ENCODE measurements at places on chromosomes 6 and 20.

DNA sequence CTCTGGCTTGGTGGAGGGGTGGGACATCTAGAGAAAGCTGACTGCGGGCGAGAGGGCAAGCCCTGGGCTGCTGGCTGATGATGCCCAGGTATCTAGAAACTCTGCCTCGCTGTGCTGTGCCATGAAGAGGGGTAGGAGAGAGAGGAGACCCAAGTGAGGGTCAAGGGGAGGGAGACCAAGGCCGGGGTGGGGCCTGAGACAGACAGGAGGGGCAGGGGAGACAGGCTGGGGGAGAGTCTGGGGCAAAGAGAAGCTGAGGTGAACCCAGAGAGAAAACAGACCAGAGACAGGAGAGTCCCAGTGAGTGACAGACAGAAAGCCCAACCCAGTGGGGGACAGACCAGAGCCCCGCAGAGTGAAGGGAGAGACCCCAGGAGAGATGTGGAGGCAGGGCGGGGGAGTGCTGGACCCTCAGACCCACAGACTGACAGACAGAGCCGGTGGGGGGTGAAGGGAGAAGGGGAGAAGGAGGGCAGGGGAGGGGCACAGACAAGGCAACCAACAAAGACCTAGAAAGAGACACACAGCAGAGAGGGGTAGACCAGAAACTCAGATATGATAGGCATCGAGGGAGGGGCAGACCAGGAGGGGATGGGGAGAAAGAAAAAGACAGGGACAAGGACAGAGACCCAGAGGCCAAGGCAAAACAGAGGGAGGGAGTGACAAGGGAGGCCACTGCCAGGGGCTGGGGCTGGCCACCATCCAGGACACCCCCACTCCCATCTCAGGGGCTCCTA, 5.9 kb downstream of the TEAD3 start:
- no peak for DNase-seq

- DNase-seq = no peak
Observed at GRCh38 chr6:40444811-40445210, 142.4 kb downstream of the LRFN2 start.

GRCh38 chr6:107756660-107757355, 67.3 kb downstream of the SCML4 start:
- no peak for DNase-seq

DNA sequence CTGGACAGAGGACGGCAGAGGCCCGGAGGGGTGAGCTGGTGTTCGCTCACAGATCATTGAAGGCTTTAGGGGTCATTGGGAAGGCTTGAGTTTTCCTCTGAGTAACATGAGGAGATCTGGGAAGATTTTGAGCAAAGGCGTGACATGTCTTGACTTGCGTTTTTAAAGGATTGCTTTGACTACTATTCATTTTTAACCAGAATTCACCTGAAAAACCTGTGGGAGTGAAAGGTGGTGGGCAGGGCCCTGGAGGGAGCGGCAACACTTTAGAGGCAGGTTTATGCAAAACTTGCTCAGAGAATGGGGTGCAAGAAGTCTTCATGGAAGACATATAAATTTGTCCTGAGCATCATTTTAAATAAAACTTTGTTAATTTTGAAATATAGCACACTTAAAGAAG, 72.2 kb upstream of the EEF1E1 start:
- DNase-seq = no peak

- no peak for DNase-seq
Observed at GRCh38 chr6:43915986-43916923, 146.2 kb downstream of the VEGFA start.

GRCh38 chr6:116714761-116715160, 33.8 kb downstream of the KPNA5 start:
- no peak for DNase-seq

GRCh38 chr20:739736-740135, 28.6 kb downstream of the SLC52A3 start:
- DNase-seq = no peak

DNA sequence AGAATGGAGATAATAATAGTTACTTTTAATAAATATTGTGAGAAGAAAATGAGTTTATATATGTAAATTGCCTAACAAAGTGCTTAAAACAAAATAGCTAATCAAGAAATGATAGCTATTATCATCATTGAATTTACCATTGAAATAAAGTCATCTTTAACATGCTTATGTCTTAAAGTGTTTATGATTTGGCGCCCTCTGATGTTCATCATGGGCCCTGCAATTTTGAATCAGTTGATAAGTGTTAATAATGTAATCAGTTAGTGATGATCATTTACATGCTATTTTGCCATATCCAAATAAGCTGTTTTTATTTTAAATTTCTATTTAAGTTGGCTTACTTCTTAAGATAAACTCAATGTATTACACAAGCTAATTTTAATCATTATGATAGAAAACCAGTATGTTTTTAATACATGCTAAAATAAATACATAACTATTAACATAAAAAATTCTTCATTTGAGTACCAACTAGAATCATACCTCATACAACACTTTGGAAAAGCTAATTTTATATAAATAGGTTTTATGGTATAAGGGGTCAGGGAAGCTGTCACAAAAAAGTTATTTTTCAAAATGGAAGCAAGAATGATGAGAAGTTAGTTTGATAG, 39.2 kb upstream of the TPD52L1 start:
- no peak for DNase-seq

DNA sequence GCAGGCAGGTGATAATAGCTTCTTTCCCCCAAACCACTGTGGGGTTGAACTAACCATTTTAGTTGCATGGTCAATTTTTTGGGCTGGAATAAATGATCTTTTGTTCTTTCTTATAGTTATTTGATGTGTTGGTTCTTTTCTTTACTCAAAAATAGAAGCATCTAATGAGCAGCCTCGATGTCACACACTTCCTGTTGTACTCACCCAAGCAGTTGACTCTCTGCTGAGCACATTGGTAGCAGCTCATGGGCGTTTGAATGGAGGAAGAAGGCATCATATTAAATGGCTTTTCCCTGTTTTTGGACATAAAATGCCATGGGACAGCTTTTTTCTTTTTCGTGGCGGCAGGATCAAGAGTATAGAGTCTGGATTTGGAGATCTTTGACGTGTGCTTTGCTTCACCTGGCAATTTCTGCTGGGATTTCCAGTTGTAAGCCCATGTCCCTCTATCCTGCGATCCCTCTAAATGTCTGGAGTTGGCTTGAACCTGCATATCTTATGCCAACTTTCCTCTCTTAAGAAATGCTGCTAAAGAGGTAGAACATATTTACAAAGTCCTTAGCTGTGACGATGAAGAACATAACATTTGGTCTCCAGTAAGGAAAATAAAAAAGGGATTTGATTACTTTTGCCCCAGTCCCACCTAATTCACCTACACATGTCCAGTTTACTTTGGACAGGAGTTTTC, 268.3 kb downstream of the PRL start:
- no peak for DNase-seq

- no peak for DNase-seq
Observed at GRCh38 chr20:55437798-55438415, 567.4 kb downstream of the CBLN4 start.

DNA sequence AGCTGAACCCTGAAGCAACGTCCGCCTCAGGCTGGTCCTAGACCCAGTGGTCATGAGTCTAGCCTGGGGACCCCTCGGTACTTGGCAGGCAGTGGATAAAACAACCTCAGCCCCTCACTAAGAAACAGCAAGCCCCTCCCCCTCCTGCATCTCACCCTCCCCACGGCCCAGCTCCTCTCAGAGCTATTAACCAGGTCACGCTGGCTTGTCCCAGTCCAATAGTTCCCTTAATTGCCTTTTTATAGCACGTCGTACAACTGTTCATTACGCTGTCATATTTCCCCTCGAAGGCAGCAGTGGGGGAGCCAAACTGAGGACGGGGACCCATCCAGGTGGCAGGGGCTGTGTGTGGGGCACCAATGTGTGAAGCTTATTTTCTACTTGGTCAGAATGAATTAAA, 8.6 kb upstream of the SLC32A1 start:
- DNase-seq = no peak

DNA sequence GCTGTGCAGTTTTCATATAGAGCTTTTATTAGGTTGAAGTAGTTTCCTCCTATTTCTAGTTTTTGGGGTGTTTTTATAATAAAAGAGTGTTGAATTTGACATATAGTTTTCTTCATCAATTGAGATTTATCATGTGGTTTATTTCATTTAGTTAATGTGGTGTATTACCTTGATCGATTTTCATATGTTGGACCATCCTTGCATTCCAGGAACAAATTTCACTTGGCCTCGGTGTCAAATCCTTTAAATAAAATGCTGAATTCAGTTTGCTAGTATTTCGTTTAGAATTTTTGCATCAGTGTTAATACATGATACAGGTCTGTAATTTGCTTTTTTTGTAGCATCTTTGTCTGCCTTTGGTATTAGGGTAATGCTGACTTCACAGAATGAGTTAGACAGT, 6.0 kb downstream of the DYNLT2 start:
- DNase-seq = no peak

- no peak for DNase-seq
Observed at GRCh38 chr20:38159957-38160756, 4.9 kb downstream of the TGM2 start.

DNA sequence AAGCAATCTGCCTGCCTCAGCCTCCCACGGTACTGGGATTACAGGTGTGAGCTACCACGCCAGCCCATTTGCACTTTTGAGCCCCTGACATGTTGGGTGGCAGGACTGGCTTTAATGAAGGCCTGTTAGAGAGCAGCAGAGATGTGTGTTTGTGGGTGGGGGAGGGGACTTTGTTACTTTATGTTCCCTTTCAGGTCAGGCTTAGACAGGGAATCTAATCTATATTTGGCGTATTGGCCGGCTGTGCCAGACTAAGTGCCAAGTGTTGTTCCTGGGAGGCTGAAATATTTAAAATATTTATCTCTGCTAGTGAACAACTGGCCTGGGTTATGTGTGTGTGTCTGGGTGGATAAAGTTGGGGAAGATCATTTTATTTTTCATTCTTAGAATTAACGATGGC, 6.1 kb downstream of the GMPR start:
- DNase-seq = no peak

DNA sequence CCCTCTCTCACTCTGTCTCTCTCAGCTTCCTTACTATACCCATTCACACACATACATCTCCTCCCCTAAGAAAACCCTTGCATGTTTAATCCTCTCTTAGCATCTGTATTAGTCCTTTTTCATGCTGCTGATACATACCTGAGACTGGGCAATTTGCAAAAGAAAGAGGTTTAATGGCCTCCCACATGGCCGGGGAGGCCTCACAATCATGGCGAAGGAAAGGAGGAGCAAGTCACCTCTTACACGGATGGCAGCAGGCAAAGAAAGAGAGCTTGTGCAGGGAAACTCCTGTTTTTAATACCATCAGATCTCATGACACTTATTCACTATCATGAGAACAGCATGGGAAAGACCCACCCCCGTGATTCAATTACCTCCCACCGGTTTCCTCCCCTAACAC, 398.5 kb upstream of the SASH1 start:
- DNase-seq = no peak

DNA sequence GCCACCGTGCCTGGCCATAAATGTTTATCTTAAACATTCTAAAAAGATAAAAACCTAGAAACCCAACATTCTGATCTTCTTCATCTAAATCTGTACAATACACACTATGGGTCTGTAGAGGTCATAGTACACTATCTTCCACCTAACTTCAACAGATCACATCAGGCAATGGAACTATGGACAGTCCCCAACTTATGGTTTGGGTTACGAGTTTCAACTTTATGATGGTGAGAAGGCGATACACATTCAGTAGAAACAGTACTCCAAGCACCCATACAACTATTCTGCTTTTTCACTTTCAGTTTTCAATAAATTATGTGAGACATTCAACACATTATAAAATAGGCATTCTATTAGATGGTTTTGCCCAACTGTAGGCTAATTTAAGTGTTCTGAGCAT, 23.1 kb downstream of the FKBP5 start:
- no peak for DNase-seq

DNA sequence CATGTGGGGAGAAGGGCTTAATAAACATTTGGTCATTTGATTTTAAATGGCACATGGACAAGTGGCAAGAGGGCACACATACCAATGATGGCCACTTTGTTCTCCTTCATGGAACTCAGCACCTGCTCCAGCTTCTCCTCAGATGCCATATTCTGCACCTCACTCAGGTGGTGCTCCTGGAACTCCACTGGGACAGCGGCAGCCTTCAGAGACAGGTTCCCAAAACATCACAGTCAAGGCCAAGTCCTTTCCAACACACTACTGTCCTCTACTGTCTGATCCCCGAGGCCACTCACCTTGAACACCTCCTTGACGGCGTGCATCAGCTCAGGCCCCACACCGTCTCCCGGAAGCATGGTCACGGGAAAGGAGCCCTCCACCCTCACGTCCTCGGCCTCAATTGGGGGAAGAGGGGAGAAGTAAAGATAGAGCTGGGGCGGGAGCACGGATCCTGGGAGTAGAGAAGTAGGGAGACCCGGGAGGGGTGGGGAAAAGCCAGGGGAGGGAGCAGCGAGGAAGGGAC, 591 bp downstream of the IDH3B start:
- no peak for DNase-seq

GRCh38 chr6:159513914-159514313, 179.1 kb downstream of the SOD2 start:
- no peak for DNase-seq

GRCh38 chr6:30113003-30113759, at the start of gene TRIM31:
Gene TRIM31, minus strand, starts transcription at chr6:30113090. Its CDS starts 285 bp downstream, at chr6:30112805.
- no peak for DNase-seq

- no peak for DNase-seq
Observed at GRCh38 chr6:124490122-124490521, 472.1 kb upstream of the RNF217 start.

DNA sequence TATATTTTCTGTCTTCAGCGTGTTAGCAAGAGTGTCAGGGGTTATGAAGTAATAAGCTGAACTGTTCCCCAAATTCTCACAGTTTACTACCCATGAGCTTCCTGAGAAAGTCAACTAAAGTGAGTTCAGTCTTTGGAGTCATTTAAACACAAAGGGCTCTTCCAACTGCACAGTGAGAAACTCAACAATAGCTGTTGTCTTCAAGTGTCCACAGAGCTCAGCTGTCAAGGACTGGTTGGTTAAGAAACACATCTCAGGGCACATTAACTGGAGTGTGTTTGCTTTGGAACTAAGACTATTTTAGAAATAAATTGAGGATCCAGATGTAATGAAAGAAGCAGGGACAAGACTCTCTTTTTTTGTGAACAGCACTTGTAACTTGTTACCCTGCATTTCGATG, 241.4 kb upstream of the SOX4 start:
- no peak for DNase-seq

DNA sequence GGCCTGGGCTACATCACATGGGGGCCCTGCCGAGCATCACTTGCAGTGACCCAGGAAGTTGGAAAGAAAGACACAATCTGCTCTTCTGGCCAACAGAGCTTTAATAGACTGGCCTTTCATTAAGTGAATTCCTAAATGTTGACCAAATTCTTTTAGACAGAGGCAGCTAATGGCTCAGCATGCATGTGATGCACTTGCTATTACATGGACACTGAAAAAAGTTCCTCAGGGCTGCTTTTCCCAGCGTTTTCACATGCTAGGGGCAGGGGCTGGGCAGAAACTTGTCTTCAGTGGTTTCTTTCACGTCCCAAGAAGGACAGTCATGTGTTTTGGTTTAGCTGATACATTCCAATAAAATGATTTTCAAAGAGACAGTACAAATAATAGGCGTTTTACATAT, 651.0 kb upstream of the SLC35B3 start:
- DNase-seq = no peak

GRCh38 chr20:26218301-26218700, 521.6 kb upstream of the ZNF337 start:
- DNase-seq = no peak

Data from DMS 273 treated with DMSO at 0.1 percent for 48 hours (cell line).